HTR-8/SVneo (cell line): ENCODE measurements at places on chromosomes 13 and 19.

DNA sequence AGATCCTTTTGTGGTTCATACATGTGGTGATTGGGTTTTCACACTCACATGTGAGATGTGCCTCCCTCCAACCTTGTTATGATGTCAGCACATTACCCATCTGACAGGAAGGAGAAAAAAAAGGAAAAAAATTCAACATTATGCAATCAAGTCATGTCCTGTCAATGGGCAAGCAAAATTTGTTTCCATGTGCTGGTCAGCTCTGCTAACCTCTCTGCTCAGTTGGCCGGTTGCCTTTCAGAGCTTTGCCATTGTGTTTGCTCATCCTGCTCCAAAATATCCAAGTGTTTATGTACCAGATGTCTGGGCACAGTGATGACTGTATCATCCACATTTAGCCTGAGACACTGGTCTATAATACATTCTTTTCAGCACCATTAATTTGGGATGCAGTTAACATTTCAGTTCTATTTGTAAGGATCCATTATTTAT lies 27.0 kb upstream of the METTL21C start:
- DNase-seq = no peak

- no peak for DNase-seq
Observed at GRCh38 chr19:10195199-10195519, 406 bp upstream of the DNMT1 start.

DNA sequence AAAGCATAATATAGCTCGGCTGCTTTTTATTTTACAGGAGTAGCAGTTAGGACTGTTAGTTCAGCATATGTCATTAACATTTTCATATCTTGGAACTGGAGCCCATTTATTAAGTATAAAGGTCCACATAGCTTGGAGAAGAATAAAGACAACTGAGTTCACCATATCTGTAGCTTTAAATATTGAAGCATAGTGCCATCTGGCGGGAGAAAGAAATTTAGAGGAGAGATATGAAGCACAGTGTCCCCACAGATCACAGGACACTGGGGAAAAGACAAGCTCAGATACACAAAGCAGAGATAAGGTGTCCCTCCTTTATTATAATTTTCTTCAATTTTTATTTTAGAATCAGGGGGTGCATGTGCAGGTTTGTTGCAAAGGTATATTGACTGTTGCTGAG lies 104.7 kb upstream of the FREM2 start:
- DNase-seq = peak; percentile 4

- peak; percentile 90 for DNase-seq
Observed at GRCh38 chr19:35509861-35510625, 3.4 kb downstream of the DMKN start.

- peak; percentile 19 for DNase-seq
Observed at GRCh38 chr13:94712812-94713560, 641 bp upstream of the SOX21 start.

DNA sequence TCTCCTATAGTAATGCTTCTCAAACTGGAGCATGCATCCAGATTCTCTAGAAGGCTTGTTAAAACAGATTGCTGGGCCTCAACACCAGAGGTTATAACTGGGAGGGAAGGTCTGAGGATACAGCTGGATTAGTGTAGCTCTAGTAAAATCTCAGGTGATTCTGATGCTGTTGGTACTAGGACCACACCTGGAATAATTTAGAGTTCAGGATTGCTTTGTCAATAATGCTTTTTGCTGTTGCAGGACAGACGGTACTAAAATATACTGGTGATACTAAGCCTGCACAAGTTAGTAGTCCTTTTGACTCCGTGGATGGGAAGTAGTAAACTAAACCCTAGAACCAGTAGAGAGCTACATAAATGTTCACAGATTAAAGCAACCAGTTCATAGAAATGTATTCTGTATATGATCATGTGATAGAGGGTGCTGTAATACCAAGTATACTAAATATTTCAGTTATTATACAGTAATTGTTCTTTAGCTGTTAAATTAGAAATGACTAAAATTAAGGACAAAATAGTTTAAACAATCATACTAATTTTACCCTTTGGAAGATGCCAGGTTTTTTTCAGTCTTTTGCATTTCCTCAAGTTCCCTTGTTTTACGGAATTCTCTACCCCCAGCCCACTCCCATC lies 258.2 kb upstream of the STARD13 start:
- DNase-seq = no peak

GRCh38 chr19:31270897-31271296 lies 78.3 kb downstream of the TSHZ3 start:
- no peak for DNase-seq

GRCh38 chr13:21703846-21704245 lies 33.0 kb downstream of the FGF9 start:
- no peak for DNase-seq

- no peak for DNase-seq
Observed at GRCh38 chr19:40565910-40566495, 10.7 kb upstream of the SHKBP1 start.

DNA sequence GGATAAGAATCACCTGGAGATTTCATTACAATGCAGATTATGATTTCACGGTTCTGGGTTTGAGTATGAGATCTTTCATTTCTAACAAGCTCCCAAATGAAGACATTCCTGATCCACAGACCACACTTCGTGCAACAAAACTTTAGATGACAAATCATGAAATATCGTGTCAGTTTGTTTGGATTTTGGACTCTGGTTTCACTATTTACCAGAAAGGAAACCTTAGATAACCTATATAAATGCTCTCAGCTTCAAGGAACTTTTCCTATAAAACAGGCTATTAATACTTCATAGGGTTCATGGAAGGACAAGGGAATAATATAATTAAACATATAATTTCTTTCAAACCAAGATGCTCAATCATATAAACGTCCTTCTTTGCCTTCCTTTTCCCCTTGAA lies 930.5 kb upstream of the SLC10A2 start:
- no peak for DNase-seq

GRCh38 chr13:74819549-74819948 lies 662.4 kb downstream of the TBC1D4 start:
- DNase-seq = no peak

GRCh38 chr13:67515895-67516294 lies 285.8 kb upstream of the PCDH9 start:
- DNase-seq = peak; percentile 0

DNA sequence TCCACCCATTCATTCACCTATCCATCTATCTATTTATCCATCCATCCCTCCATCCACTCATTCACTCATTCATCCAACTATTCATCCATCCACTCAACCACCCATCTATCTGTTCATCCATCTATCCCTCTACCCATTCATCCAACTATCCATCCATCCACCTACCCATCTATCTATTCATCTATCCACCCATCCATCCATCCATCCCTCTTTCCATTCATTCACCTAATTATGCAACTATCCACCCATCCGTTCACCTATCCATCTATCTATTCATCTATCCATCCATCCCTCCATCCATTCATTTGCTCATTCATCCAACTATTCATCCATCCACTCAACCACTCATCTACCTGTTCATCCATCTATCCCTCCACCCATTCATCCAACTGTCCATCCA lies 54.5 kb downstream of the UNC13A start:
- no peak for DNase-seq

GRCh38 chr19:16378291-16378889 lies 53.8 kb downstream of the KLF2 start:
- no peak for DNase-seq

DNA sequence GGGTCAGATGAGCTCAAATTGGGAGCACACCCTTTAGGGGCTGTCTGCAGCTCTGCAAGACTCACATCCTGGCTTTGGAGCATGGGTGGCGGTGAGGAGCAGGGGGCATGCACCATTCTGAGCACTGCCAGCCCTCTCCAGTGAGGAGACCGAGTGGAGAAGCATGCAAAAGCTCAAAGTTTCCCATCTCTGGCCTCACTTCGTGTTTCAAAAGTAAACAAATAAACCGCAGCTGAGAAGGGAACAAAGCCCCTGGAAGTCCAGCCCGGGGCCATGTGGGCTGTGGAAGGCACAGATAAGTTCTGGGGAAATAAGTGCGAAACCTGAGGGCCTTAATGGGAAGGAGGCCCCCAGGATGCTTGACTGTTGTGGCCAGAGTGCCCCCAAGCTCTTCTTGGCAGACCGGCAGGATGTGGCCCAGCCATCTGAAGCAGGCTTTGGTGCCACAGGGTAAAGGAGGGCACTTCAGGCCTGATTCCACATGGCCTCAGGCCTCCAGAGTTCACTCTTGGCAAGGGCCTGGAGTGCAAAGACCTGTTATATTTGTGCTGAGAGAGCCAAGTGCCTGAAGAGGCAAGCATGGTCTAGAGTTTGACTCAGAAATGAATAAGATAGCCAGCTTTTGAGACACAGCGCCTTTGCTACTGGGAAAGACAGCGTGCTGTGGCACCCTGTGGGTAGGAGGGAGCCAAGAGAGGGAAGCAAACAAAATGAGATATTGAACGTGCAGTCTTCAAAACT lies 1.2 kb downstream of the MEDAG start:
- DNase-seq = no peak

- no peak for DNase-seq
Observed at GRCh38 chr13:108176685-108177274, 38.6 kb downstream of the LIG4 start.

DNA sequence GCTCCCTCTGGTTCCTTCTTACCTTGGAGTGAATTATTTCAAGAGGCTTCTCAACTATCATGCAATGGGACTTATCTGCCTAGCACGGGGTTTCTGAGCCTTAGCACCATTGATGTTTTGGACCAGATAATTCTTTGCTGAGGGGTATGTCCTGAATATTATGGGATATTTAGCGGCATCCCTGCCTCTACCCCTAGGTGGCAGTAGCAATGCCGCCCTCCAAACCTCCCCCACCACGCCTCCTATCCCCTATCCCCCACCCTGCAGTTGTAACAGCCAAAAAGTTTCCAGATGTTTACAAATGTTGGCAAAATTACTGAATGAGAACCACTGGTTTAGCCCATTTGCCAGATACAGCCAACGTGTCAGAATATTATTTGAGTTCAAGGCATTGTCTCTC lies 125.5 kb downstream of the POSTN start:
- DNase-seq = no peak

GRCh38 chr13:32745509-32745908 lies 159.3 kb downstream of the PDS5B start:
- DNase-seq = no peak

DNA sequence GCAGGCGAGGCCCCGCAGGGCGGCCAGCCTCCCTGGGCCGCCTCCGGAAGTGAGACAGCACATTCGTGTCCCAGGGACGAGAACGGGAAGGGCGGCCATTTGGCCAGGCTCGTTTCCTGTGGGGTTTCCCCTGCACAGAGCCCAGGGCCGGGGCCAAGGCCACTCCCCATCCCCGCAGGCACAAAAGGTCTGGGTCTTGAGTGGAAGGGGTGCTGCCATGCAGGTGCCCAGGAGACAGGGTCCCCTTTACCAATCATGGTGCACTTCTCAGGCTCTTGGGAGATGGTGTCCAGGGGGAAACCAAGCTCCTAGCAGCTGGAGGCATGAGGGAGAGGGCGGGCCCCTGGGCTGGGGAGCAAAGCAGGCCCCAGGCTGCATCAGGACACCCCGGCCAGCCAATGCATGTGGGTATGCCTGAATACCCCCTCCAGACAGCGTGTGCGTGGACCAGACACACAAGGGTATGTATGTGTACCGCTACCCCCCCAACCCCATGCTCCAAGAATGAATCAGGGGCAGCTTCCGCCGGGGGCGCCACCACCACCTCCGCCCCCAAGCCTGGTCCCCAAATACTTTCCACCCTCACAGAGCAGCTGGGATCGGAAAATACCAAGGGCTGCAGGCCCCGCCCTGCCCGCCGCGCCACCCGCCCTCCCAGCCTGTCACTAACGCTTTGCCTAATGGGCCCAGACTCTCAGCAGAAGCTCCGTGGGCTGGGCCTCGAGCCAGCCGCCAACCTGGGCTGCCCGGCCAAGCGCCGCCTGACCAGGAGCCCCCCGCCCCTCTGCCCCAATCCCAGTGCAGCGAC lies 37.6 kb upstream of the NANOS3 start:
- DNase-seq = peak; percentile 78

GRCh38 chr13:93355094-93355493 lies 128.5 kb downstream of the GPC6 start:
- no peak for DNase-seq

DNA sequence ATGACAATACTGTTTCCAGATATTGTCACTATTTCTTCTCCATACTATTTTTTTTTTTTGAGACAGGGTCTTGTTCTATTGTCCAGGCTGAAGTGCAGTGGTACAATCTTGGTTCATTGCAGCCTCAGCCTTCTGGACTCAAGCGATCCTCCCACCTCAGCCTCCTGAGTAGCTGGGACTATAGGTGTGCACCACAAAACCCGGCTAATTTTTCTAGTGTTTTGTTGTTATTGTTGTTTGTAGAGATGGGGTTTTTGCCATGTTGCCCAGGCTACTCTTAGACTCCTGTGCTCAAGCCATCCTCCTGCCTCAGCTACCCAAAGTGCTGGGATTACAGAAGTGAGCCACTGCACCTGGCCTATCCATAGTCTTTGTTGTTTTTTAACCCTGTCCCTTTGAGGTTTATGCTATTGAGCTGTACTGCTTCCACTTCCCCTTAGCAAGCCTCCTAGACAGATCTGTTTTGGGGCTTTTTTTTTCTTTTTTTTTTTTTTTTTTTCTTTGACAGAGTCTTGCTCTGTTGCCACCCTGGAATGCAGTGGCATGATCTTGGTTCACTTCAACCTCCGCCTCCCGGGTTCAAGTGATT lies 27.6 kb upstream of the MAP3K10 start:
- no peak for DNase-seq

- DNase-seq = peak; percentile 85
Observed at GRCh38 chr19:2016041-2016807, 710 bp upstream of the BTBD2 start.

GRCh38 chr13:44156294-44156658 lies 217.3 kb upstream of the SERP2 start:
- no peak for DNase-seq

DNA sequence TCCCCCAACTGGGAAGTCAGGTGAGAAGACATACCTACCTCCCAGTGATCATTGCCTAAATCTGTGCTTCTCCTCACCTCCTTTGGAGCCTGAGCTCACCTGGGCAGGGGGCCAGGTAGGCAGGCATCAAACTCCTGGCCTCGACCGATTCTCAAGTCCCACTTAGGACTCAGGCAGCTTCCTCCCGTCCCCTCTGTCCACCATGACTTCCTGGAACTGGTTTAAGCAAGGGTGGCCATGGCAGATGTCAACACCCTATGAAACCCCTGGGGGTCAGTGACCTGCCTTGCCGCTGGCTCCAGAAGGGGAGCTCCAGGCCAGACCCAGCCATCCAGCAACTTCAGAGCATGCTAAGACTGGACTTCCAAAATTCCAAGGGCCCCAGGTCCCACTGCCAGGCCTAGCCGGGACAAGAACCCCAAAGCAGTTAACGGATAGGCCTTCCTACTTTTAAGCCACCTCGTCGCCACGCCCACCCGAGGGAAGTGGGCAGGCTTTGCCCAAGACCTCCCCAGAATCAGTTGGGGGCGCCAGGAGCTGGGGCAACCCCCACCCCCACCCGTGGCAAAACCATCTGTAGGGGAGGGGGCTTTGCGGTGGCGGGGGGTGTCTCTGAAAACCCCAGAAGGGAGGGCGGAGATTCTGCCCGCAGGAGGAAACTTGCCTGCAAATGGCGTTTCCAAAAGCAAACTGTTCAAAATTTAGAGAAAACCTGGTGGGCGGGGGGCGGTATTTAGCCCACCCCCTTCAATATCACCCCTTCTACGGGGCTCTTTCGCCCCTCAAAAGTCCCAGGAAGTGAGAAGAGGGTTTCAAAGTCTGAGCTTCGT lies 657 bp downstream of the PLIN3 start:
- peak; percentile 29 for DNase-seq

GRCh38 chr13:107329991-107330390 lies 762.1 kb upstream of the ARGLU1 start:
- DNase-seq = no peak
